ENCODE measurements at places on chromosomes 11 and 22. TPM values are rescaled to one million over a fixed set of nuclear protein-coding genes. Genes with fewer than 3 reads are reported as not detected.

The FAR1 gene
- 17.2 TPM for polyA plus RNA-seq

The LMNTD2 gene
- 0.12 TPM for polyA plus RNA-seq

The CREB3L1 gene
- 1.4 TPM for polyA plus RNA-seq

- peak; percentile 67 for DNase-seq
Observed at GRCh38 chr11:66068154-66068821, 1.8 kb upstream of the PACS1 start.

DNA sequence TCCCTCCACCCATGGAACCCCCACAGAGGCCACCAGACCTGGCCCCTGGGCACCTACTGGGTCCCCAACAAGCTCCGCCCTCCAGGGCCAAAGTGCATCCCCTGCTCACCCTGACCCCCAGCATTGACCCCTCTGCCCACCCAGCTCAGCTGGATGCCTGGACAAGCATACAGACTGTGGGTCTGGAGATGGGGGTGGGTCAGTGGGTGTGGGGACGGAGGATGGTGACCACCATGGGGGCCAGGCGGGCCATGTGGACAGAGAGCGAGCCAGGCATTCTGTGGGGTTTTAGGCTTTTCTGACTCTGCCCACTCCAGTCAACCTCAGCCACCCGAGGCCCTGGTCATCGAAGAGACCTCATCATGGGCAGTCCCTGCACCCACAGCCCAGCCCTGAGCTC is 183.7 kb downstream of the BRD1 start:
- DNase-seq, result no peak

- no peak for DNase-seq
Observed at GRCh38 chr11:48096588-48097525, 116.5 kb downstream of the PTPRJ start.

- DNase-seq, result no peak
Observed at GRCh38 chr22:22993184-22993583, 77.1 kb upstream of the GNAZ start.

- no peak for DNase-seq
Observed at GRCh38 chr11:102393272-102393730, 46.3 kb downstream of the BIRC2 start.

DNA sequence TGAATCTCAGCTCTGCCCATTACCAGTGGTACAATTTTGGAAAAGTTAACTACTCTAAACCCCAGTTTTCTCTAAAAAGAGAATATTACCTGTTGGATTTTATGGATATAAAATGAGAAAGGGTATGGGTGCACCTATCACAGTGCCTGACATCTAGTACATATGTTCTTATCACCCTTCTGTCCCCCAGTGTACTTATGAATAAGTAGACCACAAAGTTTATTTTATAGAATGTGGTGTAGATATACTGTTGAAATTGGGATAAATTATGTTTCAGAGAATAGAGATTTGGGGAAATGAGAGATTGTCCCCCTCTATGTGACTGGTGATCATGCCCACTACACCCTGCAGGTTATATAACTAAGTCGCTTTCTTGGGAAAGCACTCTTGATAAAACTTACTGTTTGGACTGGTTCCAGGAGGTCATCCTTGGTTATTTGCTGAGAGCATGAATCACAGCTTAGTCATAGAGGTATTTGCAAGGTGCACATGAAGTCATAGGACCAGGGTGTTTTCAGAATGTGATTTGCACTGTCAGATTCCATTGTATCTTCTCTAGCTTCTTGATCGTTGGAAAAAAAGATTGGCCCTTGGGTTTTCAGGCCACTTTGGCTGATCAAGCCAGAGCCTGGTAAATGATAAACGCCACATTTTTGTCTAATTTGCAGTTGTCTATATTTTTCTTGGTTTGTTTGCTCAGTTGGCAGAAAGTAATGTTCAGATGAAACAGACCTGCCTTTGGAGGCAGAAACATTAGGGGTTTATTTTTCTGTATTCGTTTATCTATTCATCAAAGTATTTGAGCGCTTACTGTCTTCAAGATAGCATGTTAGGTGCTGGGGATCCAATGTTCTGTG is 21.3 kb downstream of the STX3 start:
- no peak for DNase-seq

DNA sequence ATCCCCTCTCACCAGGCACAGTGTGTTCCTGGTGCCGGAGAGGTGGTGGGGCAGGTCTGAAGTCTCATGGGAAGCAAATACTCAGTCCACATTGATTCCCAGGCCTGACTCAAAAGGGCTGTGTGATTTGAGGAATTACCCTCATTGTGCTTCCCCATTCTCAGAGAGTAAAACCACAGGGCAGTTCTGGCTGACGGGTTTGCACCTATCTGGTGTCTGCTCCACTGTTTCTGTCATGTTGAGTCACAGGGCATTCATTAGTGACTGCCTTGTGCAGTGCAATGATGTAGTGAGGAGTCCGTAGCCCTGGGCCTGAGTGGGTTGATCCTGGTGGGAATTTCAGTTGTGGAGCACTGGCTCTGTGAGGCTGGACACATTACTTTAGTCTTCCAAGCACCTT is 85.2 kb upstream of the ARHGAP20 start:
- DNase-seq, result no peak

DNA sequence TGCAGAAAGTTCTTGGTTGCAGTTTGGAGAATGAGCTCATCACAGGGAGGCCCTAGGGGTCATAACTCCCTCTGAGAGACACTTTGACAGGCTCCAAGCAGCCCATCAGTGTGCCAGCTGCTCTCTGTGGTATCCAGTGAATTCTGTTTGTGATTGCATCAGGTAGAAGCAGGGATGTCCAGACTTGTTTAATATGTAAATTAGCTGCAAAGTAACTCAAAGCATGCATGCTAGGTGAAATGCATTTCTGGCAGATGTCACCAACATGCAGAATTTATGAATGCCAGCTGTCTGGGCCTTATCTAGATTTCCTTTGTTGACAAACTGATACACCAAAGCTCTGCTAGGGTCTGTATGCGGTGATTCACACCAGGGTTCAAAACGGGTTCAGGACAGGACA is 123.6 kb upstream of the MTNR1B start:
- no peak for DNase-seq

- no peak for DNase-seq
Observed at GRCh38 chr11:120522021-120522420, 10.5 kb downstream of the GRIK4 start.

DNA sequence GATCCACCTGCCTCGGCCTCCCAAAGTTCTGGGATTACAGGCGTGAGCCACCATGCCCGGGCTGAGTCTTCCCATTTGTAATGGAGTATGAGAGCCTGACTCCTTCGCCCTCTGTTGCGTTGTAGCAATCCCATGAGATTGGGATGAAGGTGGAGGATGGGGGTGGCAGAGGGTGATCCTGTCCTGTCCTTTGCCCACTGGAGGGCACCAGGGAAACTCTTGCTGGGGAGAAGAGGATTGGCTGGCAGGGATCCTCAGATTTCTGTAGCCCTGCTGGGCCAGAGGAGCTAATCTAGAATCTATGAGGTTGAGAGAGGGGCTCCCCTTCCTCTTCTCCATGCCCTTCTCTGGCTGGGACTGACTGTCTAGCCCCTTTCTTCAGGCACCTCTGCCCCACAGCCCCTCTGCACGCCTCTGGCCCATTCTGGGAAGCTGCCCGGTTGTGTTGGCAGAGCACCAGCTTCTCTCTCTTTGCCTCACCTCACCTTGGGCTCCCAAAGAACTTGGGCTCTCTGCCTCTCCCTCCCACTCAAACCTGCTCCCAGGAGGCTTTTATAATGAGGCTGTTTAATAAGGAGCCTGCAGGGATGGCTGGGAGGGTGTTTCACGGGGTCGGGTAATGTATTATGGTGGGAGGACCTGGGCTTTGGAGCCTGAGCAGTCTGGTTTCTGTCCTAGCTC is 9.5 kb upstream of the CATSPER1 start:
- DNase-seq, result no peak

Measured in psoas muscle (tissue), 8 donors.